ENCODE measurements at places on chromosomes 3 and 15.

- DNase-seq: peak; percentile 6
Measured at GRCh38 chr15:29695489-29696167, 126.6 kb downstream of the TJP1 start.

DNA sequence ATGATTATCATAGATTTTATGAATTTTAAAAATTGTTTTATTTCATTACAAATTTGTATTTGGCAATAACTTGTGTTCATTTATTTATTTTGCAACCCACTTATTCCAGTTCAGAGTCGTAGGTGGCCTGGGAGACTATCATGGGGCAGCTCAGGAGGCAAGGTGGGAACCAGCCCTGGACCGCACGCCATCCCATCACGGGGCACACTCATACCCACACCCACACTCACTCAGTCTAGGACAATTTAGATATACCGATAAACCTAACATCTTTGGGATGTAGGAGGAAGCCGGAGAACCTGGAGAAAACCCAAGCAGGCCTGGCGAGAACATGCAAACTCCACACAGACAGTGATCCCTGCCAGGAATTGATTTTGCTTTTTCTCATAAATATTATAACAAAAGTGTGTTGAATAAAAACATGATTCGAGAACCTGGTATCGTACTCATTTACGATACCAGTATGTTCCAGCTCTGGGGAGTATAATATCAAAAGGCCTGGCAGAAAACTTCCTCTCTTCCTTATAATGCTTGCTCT, 205.3 kb downstream of the NFKBIZ start:
- no peak for DNase-seq

DNA sequence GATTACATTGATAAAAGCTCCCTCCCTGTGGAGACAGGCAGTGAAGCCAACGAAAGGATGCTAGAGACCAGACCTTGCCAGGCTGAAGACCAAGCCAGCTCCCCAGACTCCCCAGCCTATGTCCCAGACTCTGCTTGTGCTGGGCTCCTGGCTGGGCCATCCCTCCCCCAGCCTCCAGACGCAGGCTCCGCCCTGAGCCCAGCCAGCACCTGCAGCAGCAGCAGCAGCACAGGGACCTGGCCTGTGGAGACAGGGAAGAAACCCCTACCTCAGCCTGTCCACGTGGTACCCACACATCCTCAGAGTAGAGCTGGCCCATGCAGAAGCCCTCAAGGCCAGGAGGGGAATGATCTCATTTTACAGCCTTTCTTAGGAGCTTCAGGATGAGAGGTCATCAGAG, 13.3 kb downstream of the ANKRD63 start:
- DNase-seq: no peak

DNA sequence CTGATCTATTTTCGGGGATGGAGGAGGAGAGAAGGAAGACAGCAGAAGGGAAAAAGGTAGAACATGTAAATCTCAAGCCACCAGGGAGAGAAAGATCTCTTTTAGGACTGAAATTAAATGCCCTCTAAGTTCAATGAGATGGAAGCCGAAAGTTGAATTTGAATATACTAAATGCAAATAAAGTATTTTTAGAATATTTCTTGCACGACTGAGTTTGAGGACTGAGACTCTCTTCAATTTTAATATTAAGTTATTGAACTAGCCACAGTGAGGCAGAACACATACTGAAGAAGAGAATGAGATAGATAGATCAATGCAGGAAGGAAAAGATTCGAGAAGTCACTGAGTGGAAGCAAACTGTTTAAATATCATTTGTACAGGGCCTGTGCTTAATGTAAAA, 399.9 kb upstream of the CBLB start:
- no peak for DNase-seq

GRCh38 chr3:150107429-150108175, 136.9 kb upstream of the PFN2 start:
- DNase-seq: no peak
